ENCODE measurements at places on chromosomes 2 and 18.

DNA sequence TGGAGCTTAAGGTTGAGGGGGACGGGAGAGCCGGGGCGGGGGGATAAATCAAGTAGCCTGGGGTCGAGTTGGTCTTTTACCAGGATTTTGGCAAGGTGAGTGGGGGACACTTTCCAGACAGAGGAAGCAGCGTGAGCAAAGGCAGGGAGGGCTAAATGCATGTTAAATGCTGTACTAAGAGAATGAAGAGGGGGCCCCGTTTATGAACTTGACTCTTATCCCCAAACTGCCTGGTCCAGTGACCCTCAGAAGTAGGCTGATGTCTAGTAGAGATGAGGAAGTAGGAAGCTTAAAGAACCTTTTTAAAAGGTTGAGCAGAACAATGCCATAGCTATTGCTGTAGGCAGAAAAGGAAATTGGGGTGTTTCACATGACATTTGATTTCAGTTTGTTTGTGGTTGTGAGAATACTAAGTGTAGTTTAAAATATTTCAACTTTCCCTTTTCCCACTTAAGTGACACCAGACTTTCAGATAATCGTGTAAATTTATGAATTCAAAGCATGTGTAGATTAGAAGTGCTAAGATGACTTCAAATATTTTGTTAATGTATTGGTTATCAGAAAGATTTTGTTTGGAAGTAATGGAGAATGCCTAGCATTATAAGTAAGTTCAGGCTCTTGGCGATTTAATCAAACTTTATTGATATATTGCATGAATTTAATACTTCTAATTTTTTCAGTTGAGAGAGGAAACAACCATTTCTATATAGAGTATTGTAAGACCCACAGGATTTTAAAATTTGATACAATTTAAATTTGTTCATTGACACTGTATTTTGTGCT, 1.8 kb downstream of the REL start:
- peak; percentile 42 for DNase-seq

GRCh38 chr18:24656050-24656449, 195.6 kb downstream of the HRH4 start:
- DNase-seq, result no peak

DNA sequence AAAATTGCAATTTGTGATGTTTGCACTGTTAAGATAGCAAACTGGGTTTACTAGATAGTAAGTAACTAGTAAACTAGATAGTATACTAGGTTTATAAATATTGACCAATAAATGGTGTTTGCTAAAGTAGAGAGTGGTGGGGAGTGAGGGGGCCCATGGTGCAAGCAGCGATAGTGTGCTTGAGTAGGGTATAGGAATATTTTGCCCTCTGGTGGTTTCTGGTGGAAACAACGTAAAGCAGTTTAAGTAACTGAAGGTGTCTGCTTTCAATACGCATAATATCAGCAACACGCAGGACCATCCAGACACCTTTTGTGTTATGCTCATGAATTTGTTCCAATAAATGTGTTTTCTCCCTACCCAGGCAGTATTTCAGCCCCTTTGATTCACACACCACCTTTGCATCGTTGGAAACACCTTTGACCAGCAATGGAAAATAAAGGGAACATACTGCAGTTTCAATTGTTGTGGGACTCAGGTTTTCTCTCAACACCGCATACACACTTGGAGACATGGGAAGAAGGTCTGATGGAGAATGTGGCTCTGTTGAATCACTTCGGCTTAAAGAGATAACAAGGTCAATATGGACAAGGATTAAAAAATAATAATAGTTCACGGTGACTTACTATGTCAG, 16.7 kb upstream of the STAT1 start:
- no peak for DNase-seq

GRCh38 chr2:48069769-48070168, 163.5 kb upstream of the FBXO11 start:
- no peak for DNase-seq

DNA sequence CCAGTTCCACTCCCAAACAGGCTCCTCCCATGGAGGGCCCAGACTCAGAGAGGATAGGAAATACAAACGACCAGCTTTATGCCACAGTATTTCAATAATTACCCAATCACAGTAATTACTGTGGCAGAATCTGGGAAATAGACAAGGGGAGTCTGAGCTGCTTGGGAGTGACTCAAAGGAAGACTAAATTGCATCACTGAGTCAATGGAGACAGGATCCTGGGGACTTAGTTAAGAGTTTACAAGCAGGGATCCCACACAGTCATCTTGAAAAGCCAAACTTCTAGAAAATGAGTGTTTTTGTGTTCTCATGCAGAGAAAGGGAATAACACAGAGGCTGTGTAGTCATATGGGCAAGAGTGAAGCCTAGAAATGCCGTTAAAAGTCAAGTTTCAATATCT, 1142.1 kb downstream of the CNTNAP5 start:
- DNase-seq, result no peak

- peak; percentile 91 for DNase-seq
These were observed 16.5 kb downstream of the TWIST2 start for GRCh38 chr2:238864207-238865014.

DNA sequence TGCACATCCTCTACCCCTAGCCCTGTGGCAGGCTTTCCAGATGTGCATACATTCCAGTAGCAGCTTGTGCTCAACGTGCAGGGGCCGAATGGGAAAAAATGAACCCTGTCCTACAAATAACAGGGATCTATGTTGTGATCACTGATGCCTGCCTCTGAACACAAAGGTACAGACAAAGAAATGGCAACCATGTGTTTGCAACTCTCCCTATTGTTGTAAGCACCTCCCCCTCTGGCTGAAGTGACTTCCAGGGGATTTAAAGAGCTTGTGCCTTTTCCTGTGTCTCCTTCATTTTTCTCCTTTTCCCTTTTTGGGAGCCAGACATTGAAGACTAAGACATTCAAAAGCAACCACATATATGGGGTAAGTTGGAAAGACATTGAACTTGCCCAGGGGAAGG, 21.6 kb downstream of the ARHGAP25 start:
- DNase-seq, result no peak

DNA sequence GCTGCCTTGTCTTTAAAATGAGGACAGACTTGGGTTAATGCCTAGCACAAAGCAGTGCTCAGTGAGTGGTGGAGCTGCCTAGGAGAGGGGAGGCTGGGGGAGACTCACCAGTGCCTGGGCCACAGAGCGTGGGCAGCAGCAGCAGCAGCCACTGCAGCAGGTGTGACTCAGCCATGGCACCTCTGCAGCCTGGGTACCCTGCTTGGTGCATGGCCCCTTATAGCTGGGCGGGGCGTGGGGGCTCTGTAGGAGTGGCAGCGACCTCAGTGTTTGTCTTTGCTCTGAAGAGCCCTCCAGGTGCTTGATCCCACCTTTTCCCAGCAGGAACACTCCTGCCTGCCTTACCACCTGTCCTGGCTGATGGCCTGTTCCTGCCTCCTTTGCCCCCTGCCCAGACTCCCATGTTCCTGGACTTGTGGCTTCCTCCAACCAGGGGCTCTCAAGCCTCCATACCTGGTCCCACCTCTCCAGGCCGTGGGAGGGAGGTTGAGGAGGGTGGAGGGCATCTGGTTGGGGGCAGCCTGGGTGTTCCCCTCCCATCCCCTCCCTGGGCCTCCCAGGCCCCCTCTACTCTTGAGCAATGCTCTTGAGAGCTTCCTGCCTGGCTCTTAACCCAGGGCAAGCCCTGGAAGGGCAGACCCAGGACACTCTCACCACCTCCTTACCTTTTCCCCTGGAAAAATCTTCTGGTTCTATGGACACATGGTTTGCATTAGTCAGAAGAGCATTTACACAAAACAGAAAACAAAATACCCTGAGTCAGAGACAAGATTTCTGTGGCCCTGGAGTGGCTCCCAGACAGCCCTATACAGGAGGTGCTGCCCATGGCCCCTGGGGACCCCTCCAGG, at the start of gene SFTPB:
TSS of gene SFTPB (minus strand) at position 191 of the 848 bp plus-strand sequence. CDS start at position 175, 16 bp downstream.
- no peak for DNase-seq

DNA sequence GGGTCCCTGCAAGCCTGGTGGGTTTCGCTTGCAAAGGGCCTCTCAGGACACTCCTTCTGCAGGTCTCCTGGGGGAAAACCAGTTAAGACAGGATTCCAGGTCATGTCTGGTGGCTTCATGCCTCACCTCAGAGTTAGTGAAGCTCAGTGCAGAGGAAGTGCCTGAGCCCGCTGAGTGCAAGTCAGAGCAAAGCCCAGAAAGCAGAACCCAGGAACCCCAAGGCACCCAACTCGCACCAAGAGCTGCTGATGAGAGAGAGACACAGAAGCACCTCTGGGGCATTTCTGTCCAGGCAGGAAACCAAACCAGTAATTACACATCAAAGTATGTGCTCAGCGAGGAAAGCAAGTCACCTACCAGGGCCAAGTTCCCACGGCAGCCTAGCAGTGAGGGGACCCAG, 78.4 kb downstream of the ARHGEF4 start:
- DNase-seq, result no peak

DNA sequence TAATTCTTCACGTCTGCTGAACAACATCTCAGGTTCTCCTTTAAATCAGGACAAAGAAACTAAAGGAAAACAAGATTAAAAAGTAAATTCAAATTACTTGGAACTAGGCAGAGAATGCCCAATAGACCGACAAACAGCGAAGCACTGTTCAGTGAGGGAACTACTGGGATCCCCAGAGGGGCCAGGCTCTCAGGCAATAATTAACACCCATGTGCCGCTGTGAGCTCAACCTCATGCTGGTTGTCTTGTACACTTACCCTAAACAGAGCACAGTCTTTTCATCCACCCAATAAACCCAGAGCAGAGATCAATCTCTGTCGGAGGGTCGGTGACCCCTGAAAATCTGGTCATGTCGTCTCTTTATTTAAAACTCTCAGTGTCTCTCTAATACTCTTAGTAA, 229.9 kb upstream of the CRIM1 start:
- DNase-seq, result no peak

DNA sequence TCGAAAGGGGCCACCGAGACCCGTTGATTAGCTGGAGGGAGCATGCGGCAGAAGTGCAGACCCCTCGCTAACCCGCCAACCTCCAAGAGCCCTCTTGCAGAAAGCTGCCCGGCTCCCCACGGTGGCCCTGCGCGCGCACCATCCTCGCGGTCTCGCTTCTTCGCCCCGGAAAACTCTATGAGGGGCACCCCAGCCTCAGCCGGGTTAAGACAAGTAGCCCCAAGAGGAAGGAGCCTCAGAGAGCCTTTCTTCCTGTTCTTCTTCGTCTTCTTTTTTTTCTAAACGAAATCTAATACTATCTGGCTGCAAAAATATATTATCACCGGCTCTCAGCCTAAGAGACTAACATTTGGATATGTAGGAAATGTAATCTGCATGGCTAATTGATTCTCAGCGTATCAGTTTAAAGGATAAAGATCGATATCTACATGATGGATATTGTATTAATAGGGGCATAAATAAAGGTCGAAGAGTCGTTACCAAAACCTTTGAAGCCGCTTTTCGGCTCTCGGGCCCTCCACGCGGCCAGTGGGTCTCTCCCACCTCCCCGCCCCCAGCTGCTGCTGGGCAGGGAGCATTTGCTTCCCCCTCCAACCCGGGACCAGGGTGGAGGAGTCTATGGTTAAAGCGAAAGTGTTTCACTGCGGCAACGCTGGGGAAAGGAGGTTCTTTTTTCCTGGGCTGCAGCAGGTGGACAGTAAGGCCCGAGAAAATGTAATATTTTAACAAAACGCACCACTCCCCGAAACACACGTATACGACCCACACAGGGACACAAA, 6.1 kb upstream of the PAX3 start:
- peak; percentile 34 for DNase-seq

GRCh38 chr2:158988501-158988900, 20.1 kb downstream of the TANC1 start:
- DNase-seq, result no peak

DNA sequence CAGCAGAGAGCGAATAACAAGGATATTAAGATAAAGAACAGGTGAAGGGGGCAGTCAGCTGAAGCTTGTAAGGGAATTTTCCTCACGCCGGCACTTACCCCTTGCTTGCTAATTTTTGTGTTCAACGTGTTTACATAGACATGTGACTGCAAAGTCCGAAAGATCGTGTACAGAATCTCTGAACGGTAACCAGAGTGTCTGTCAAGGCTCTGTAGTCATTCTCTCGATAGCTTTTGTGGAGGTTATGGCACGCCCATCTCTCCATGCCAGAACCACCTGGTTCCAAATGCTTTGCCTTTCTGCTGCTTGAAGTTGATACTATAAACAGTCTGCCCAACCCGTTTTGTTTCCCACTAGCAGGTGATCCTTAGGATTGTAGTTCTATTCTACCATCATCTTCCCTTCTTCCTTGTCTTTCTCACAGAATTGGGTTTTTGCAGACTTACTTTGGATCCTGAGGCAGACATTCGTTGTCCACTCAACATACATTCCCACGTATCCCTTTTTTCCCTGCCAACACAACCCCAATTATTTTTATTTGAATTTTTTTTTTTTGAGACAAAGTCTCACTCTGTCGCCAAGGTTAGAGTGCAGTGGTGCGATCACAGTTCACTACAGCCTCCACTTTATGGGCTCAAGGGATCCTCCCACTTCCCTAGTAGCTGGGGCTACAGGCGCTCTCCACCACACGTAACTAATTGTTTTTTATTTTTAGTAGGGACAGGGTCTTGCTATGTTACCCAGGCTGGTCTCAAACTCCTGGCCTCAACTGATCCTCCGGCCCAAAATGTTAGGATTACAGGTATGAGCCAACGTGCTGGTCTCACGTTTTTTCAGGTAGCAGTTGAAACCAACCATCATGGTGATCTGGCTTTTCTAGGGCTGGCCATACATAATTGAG, 1.3 kb upstream of the USP34 start:
- peak; percentile 43 for DNase-seq

DNA sequence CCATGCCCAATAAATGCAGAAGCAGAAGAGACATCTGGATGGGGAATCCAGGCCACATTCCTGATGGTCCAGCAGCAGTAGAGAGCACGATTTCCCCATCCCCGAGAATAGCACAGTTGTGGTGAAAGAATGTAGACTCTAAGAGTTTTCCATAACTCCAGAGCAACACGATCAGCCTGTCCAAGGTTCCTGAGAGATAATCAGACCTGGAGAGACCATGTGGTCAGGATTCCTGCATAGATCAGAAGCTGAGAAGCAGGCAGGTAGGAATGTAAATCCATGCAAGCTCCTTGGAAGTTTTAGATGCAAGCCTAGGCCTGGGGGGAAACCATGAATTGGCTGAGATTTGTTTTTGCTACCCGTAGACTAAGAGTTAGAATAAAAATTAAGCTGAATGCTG, 34.2 kb upstream of the PTPRM start:
- no peak for DNase-seq

DNA sequence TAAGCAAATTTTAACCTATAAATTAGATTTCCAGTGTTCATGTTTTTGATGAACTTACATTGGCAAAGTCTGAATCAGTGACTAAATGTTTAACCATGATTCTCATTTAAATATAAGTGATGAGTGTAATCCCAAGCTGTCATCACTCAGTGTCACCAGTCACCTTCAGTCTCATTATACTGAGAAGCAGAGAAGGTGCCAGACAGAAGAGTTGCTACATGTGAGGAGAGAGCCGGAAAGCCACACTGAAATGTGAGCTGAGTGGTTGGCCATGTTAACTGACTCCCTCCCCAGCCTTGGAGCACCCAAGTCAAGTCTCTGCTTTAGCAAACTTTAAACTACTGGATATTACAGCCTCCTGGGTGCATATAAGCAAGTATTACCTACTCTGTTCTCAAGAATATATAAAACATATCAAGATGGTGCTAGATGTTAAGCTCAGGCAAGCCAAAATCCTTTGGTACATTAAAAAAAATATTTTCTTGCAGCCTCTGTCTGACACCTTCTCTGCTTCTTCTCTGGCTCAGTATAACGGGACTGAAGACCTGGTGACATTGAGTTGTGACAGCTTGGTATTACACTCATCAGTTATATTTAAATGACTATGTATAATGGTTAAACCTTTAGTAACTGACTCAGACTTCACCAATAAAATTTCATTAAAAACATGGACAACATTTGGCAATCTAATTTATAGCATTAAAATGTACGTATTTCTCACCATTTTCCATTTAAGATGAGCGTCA, 75.8 kb upstream of the MAP3K20 start:
- DNase-seq, result no peak
